Activated B cell treated with CpG ODN at 0.5 μM for 24 hours (primary cell): ENCODE measurements at places on chromosomes 2 and 18. TPM values are rescaled to one million over a fixed set of nuclear protein-coding genes. Genes with fewer than 3 reads are reported as not detected.

Gene APLF
- total RNA-seq, result 6.4 and 6.8 TPM in 2 replicates

Gene SIX3
- total RNA-seq, result not detected in 2 replicates

Gene PSMA8
- 0.89 and 0.93 TPM in 2 replicates for total RNA-seq

Gene ANKRD62
- total RNA-seq, result not detected in 2 replicates

Gene MC5R
- total RNA-seq, result not detected in 2 replicates

- no peak for DNase-seq
Observed at GRCh38 chr2:44071454-44072046, 75.8 kb upstream of the LRPPRC start.

GRCh38 chr2:145764631-145765030 lies 1244.7 kb upstream of the ZEB2 start:
- DNase-seq, result no peak

- DNase-seq, result no peak
Observed at GRCh38 chr2:59566739-59567138, 986.7 kb downstream of the BCL11A start.

DNA sequence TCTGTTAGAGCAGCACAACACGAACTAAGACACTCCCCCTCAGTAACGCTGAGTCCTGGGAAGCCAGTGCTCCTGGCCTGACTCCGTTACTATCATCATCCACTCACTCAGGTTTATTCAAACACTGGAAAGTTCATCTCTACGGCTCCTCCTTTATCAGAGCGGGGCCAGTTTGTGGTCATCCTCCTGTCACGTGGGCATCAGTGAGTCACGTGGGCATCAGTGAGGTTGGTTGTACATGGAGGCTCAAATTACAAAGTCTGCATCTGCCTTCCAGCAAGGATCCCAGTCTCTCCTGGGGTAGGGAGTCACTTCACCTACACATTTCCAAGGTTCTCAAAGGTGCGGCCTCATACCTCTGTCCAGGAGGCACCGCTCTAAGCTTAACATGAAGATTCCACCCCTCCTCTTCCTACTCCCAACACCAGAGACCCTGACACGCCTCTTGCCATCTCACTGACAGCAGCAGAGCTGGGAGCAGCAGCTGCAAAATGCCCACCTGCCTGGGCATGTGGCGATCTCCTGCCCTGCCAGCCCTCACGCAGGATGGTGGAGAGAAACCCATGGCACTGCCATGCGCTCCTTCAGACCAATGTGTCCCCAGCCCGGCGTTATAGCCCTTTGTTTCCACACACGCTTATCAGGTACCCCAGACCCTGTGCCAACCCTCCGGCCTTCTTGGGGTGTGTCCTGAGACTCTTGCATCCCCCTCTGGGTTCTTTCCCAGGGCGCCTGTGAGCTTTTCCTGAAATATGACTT lies 99.2 kb upstream of the PTPRM start:
- DNase-seq, result no peak

GRCh38 chr18:79847606-79848293 lies 50.0 kb downstream of the KCNG2 start:
- DNase-seq, result no peak

- DNase-seq, result peak; percentile 38
Observed at GRCh38 chr2:172427256-172427989, at the start of gene ITGA6. Gene ITGA6 (plus strand): TSS chr2:172427586.

DNA sequence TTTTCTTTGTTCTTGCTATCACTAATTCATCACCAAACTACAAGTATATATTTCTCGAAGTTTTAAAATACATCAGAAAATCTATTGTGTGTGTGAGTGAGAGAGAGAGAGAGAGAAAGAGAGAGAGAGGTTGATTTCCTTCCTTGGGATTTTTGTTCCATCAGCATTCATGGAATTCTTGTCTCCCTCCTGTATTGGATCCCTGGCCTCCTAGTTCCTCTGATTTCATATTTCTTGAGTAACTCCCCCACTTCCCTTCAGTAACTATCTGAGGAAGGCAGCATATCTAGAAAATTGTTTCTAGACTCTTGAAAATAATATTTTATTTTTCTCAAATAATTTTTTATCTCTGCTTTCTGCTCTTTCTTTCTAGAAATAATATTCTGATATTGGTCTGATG lies 13.3 kb upstream of the ACTR2 start:
- no peak for DNase-seq

DNA sequence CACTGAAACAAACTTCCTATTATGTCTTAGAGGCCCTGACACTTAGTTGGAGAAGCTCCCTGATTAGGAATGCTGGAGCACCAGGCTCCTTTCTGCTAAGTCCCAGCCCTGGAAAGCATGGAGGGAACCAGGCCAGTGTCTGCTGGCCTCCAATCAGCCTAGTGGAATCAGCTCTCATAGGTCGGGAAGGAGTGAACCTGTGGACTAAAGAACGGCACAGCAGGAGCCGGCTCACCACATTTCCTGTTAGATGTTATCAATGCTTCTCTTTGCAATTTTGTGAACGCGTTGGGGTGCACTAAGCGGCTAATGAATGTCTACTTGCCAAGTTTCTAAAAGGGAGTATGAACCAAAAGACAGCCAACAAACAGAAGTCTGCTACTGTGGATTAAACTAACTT lies 296.6 kb downstream of the NAPG start:
- DNase-seq, result no peak

GRCh38 chr2:152542337-152542994 lies 174.8 kb downstream of the PRPF40A start:
- DNase-seq, result no peak

GRCh38 chr2:4915357-4915756 lies 776.8 kb upstream of the SOX11 start:
- no peak for DNase-seq

DNA sequence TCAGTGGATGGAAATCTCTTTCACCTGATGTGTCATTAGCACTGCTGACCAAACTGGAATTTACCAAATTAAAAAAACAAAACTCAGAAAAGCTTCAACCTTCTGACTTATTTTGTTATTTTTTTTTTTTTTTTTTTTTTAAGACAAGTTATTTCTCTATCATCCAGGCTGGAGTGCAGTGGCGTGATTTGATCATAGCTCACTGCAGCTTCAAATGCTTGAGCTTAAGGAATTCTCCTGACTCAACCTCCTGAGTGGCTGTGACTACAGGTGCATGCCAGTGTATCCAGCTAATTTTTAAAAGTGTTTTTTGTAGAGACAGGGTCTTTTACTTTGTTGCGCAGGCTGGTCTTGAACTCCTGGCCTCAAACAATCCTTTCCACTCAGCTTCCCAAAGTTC lies 155.6 kb downstream of the LRRTM1 start:
- no peak for DNase-seq

DNA sequence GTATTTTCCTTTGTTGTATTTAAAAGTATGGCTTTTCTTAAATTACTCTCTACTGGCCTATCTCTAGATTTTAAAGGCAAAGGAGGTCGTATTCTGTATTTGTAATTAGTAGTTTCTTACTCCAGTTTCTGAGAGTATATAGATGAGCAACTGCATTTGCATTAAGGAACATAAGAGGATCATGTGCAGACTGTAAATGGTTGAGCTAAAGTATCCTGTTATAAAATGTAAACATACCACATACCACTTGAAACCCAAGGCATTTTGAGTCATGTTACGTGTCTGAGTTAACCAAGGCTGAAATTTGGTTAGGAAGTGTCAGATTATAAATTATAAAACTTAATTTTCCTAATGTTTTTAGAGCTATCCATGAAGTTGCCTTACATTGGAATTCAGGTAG lies 76.3 kb downstream of the GPD2 start:
- no peak for DNase-seq

DNA sequence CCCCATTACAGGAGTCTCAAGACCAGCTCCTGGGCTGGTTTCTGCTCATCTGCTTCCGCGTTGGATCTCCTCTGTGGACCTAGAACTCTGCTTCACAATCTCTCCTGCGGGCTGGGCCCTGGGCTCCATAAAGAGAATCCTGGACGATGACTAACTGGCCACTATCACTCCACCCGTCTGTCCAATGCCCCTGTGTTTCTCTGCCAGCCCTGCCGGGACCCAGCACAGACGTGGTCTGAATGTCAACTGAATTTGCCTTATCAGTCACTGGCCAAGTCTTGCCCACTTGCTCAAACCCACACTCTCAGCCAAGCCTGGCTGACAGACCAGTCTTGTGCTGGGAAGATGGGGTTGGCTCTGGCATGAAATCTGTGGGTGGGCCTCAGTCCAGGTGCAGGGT lies 17.4 kb downstream of the KIF3C start:
- no peak for DNase-seq
